ENCODE measurements at places on chromosomes 4 and X. TPM values are rescaled to one million over a fixed set of nuclear protein-coding genes. Genes with fewer than 3 reads are reported as not detected.

Gene HTN1
- not detected for total RNA-seq

Gene UGT8
- not detected for total RNA-seq

Gene MAGIX
- total RNA-seq = 1.2 TPM

Gene LARP1B
- total RNA-seq = 19.8 TPM

Gene NSG1
- not detected for total RNA-seq

Measured in osteocyte (in vitro differentiated cells).